ENCODE measurements at places on chromosomes 16 and 17.

GRCh38 chr16:62249069-62249468, 212.8 kb upstream of the CDH8 start:
- DNase-seq, result no peak

GRCh38 chr17:13001991-13002615, 15.7 kb downstream of the ELAC2 start:
- DNase-seq, result no peak

DNA sequence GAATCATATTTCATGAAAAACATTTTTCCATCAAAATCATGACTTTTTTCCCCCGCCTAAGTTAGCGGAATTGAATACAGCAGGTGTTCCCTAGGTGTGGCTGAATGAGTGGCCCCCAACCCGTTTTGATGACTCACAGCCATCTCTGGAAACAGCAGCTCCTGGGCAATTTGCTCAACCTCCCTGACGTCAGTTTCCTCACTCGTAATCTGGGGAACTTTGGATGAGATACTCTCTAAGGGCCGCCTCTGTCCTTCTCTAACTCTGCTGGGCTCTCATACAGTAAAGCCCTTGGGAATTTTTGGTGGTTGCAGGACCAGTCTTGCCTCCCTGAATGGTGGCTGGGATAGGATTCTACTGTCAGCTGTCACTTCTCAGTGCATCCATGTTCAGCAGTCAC, 11.6 kb upstream of the NTN1 start:
- no peak for DNase-seq

- DNase-seq, result no peak
Measured at GRCh38 chr16:69827524-69827923, 65.4 kb downstream of the WWP2 start.

DNA sequence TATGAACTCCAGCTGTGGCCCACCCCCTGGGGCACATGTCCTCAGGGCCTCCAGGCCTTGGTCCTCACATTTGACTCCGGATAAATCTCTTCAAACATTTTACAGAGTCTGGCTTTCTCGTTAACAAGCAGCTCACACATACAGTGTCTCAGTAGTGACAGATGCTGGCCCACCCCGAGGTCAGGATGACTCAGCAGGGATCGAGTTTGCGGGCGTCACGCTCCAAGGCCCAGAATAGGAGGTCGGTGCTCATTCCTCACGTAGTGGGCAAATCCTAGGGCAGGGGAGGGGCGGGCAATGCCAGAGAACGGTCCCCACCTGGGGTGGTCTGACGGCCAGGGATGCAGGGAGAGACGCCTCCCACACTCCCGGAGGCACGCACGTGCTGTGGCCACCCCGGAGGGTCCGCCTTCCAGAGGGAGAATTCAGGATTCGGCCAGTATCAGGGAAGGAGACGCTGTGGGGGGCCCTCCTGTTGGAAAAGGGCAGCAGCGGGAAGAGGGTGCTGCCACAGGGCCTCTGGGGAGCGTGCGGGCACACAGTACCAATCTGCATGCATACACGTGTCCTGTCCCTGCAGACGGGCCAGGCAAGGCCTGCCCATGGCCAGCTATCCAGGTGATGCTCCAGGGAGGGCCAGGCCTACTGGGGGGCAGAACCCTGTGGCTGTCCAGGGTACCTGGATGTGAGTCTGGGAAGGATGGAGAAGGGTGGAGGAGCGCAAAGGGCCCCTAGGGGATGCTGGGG, 8.6 kb downstream of the SLC7A5 start:
- DNase-seq, result no peak

GRCh38 chr17:50800196-50800700, 32.9 kb upstream of the ANKRD40CL start:
- DNase-seq, result no peak

DNA sequence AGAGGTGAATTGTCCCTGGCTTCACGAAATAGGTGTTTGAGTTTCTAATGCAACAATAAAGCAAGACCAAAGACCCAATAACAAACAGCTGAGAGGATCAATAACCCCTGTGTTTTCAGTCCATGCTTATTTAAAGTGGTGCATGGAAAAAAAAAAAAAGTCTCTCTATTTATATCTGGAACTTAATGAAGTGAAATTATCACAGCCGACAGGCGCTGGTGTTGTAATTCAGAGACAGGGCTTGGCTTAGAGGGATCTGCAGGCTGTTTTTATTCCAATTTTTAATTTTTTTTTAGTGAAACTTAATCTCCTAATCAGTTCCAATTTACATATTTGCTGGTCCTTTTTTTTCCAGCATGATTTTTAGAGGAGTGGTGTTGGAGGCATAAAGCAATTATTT, 858.2 kb upstream of the SOX9 start:
- no peak for DNase-seq

Data from GM13977 (cell line).